ENCODE measurements at places on chromosomes 16 and 17.

GRCh38 chr17:2916461-2916860, 120.2 kb downstream of the RAP1GAP2 start:
- DNase-seq = no peak

DNA sequence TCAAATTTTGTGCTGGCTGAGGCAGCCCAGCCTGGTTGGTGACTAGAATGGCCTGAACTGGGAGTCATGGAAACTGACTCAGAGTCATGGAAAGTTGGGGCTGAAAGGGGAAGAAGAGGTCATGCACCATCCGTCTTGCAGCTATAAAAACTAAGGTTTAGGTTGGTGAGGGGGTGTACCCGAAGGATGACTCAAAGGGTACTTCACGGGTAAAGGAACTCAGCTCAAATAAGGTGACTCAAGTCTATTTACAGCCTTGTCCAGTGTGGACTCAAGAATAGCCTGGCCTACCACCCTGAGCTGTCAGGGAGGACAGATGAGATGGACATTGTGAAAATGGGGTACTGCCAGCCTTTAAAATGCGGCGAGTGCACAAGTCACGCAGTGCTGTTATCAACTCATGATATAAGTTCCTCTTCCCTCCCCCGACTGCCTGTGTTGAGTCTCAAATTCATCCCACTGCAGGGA, 18.6 kb downstream of the CD300LB start:
- DNase-seq = no peak

DNA sequence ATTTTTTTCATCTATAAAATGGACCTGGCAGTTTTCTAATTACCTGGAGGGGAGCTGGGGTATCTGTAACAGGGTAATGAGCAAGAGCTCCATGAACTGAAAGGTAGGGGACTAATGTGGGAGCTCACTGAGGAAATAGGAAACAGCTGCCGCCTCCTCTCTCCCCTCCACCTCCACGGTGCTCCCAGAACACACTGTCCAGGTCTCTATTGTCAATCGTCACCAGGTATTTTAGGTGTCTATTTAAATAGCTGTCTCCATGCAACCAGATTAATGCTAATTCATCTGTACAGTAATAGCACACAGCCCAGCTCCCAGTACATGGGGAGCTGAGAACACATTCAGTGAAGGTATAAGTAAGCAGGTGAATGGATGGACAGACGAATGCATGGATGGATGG, 233.3 kb downstream of the GRIN2A start:
- DNase-seq = no peak

DNA sequence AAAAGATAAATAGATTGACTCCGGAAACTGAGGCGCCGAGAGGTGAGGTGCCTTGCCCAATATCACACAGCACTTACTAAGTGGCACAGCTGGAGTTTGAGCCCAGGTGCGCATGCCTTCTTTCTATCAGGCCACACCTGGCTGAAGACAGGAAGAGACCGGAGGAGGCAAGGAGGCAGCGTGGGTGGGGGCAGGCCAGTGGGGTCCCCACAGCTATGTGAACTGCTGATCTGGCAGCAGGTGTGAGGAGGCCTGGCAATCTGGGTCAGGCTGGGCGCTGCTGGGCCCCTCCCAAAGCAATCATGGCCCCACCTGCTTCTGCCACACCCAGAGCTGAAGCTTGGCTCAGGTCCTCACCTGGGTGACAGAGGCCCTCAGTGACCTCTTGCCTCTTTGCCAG, 1.9 kb upstream of the GDPD3 start:
- DNase-seq = no peak

DNA sequence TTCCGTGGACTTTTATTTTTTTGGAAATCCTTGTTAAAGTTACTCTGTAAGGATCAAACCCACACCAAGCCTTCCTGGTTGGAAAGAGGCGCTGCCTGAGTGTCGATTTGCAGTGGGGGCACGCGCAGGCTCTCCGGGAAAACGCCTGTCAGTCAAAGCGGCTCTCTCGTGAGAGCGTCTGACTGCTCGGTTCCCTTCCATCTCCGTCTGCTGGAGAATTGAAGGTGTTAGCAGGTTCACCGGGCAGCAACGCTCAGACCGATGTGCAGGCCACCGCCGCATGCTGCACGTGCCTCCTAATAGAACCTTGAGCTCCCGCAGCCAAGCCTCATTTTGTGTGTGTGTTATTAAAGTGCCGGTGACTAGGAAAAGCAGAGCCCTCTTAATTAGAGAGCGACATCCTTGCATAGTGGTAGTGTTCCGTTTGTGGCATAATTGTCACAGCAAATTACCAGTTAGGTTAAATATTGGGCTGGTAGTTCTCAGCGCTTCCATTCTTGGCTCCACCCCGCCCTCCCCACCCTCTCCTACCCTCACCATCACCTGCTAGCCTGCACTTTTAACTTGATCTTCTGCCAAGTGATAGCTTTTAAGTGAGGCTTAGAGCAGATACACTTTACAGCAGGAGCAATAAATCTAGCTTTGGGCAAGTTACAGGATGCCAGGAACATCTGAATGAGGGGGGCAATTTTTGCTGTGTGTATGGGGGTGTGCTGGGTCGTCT, 75.5 kb downstream of the RPA1 start:
- no peak for DNase-seq

DNA sequence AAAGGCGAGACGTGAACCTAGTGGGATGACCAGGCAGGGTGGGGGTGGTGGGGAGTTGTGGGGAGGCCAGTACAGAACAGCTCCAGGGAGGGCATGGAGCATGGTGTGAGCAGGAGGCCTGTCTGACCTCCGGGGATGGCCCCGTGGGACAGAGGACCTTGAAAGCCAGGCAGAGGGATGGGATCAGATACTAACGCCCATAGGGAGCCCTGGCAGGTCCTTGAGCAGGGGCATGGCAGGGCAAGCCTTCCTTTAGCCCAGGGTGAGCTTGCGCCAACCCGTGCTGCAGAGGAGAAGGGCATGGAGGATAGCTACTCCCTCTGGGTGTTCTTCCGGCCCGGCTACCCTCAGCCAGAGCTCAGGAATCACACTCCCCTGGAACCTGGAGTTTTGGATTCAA, 35.3 kb downstream of the TMEM235 start:
- no peak for DNase-seq

GRCh38 chr16:3485821-3486505, 9.3 kb downstream of the C16orf90 start:
- DNase-seq = no peak

DNA sequence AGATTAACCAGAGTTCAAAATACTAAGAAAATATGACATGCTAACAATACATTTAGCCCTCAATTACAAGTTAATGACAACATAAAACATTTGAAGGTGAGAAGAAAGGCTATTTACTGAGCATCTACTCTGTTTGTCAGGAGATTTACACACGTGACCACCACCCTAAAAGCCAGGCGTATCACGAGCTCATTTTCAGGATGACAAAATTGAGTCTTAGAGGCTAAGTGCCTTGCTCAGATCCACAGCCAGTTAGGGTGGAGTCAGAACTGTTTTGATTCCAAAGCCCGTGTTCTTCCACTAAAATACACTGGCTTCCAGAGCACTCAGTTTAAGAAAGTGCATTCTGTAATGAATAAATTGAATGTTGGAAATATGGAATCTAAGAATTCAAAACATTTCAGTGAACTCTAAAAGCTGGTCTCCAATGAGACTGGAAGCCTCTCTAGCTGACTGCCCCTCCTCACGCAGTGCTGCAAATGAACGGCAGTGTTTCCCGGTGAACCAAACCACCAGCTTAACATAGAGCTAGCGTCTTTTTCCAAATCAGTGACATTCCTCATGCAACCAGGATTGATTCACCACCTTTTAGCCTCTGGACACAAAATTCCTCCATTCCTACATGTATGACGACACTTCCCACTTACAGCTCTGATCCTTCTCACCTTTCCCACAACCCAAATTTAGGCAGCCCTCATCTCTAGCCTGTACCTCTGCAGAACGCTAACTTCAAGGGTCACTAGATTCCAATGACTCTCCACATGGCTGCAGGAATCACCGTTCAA, 5.9 kb downstream of the ZDHHC7 start:
- no peak for DNase-seq

- DNase-seq = no peak
These were observed 28.5 kb downstream of the DYNLL2 start for GRCh38 chr17:58111676-58112075.

- no peak for DNase-seq
These were observed 8.6 kb downstream of the ZNF750 start for GRCh38 chr17:82831041-82831817.

DNA sequence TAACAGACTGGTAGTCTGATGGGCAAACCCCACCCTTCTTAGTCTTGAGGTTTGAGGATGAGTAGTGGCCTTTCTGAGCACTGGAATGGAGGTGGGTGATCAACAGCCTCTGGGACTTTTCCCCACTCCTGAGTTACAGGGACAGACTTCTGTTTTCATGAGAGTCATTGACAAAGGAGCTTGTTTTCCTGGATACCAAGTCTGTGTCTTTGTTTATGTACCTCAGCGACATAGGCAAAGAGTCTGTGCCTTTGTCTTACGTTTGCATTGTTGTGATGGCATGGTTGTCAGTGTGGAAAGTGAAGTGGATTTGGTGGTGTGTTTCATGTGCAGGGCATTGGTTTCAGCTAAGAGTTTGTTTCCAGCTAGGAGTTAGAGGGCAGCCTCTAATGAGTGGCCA, 17.5 kb downstream of the EPN2 start:
- DNase-seq = no peak

- DNase-seq = no peak
These were observed 647 bp downstream of the VAC14 start for GRCh38 chr16:70800311-70800710.

GRCh38 chr16:90031931-90032673, 12.8 kb upstream of the DBNDD1 start:
- no peak for DNase-seq

- peak; percentile 76 for DNase-seq
These were observed 21.9 kb downstream of the C1QTNF1 start for GRCh38 chr17:79045842-79046196.

Data from HuH-7.5 (cell line).